ENCODE measurements at places on chromosomes 6 and 20.
A peak's percentile ranks its signal among the peaks of the same experiment; 100 is the strongest.

DNA sequence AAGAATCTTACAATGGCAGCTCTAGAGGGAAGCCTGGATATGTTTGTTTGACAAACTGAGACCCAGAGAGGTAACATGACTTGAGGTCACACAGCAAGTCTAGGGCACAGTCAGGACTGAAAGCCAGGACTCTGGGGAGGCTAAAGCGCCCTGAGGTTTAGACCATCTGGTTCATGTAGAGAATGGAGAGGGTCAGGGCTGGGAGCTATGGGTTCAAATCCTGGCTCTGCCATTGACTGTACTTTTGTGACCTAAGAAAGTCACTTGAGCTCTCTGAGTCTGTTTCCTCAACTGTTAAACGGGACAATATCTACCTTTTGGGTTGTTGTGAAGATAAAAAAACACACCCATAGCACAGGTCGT, 1.1 kb upstream of the TP53INP2 start:
- H3K27me3 ChIP-seq, result peaks cover 2% of the 10 kb centered on the region
- H3K27ac ChIP-seq, result peak overlapping the region; percentile 97
- DNase-seq, result no peak
- no peaks in the 10 kb centered on the region for H3K36me3 ChIP-seq
- H3K4me3 ChIP-seq, result peak overlapping the region; percentile 97

GRCh38 chr6:46799657-46800056, 6.5 kb downstream of the MEP1A start:
- no peak for DNase-seq
- no peaks in the 10 kb centered on the region for H3K4me1 ChIP-seq
- peaks cover 7% of the 10 kb centered on the region for H3K27me3 ChIP-seq
- no peak overlapping the region for H3K27ac ChIP-seq
- H3K36me3 ChIP-seq, result no peaks in the 10 kb centered on the region

DNA sequence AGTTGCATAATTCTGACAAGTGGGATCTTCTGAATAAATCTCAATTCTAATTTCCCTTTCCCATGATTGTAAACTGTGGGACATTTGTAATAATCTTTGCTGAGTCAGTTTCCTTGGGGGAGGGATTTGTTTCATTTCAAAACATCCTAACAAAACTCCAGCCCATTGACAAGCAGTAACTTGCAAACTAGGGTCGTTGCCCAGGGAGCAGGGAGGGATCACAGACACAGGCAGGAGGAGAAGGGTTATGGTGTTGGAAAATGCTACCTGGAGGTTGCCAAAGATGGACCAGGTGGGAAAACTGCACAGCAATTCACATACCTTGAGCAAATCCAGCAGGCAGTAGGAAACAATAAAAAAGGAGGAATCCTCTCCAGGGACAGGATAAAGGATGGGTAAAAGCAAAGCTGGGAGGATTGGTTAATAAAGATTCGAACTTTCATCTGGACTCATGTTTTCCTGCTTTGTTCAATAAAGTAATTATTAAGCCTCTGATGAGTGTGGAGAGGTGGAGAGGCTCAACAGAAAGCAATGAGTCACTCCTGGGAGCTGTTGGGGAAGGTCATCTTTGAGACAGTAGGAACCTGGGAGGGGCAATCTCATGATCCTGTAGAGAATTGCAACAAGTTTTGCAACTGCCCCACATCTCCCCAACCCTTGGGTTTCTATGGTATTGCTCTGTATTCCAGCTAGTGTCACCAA, 87.3 kb upstream of the AKIRIN2 start:
- no peak for DNase-seq
- no peak overlapping the region for H3K4me3 ChIP-seq
- peaks cover 1% of the 10 kb centered on the region for H3K27me3 ChIP-seq
- peaks cover 10% of the 10 kb centered on the region for H3K4me1 ChIP-seq
- no peak overlapping the region for H3K27ac ChIP-seq

DNA sequence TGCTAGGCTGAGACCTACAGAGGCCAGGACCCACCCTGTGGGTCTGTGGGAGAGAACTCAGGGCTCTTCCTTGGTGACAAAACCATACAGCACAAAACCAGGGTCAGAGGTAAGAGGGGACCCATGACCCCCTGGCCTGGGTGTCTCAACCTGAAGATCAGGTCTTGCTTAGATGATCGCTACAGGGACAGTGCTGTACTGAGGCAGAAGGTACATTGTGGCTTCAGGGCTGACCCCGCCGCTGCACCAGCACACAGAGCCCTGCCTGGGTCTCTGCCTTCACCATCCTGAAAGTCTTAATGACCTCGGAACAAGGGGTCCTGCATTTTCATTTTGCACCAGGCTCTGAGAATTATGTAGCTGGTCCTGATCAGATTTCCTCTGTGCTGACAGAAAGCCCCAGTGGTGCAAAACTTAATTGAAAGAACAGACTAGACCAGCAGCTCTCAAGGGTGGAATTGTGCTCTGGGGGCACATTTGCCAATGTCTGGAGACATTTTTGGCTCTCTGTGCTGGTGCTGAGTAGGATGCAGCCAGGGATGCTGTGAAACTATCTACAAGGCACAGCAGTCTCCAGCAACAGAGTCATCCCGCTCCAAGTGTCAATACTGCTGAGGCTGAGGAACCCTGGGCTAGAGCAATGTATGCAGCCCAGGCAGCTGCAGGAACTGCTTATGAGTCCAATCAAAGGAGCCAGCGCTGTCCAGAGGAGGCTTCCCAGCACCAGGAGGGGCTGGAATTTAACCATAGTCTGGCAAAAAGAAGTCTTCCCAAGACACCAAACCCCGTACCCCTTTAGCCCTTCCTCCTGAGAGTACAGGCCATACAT, 254.9 kb downstream of the ERMARD start:
- H3K4me3 ChIP-seq, result no peak overlapping the region
- H3K27me3 ChIP-seq, result peaks cover 8% of the 10 kb centered on the region
- no peak for DNase-seq
- H3K4me1 ChIP-seq, result peaks cover 2% of the 10 kb centered on the region
- H3K27ac ChIP-seq, result no peak overlapping the region
- peaks cover 2% of the 10 kb centered on the region for H3K36me3 ChIP-seq

GRCh38 chr6:42131531-42131930, 10.9 kb downstream of the C6orf132 start:
- H3K27ac ChIP-seq, result peak overlapping the region; percentile 13
- H3K4me3 ChIP-seq, result no peak overlapping the region
- peaks cover 6% of the 10 kb centered on the region for H3K4me1 ChIP-seq
- no peaks in the 10 kb centered on the region for H3K27me3 ChIP-seq
- no peak for DNase-seq

DNA sequence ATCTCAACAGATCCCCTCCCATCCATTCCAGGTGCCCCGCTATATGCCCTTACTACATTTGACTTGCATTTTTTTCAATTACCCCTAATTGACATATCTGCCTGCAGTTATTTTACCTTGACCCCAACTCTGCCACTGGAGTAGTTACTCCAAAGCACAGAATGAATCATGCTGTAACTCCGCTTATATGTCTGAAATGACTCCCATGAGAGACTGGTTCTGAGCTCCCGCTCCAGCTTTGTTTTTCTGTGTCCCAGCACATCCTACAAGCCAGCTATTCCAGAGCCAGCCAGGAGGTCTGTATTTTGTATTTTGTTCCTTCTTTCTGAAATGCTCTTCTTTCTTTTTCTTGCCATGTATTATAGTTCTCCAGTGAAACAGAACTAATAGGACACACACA, 10.9 kb upstream of the NOX3 start:
- H3K4me3 ChIP-seq, result no peak overlapping the region
- no peak for DNase-seq
- peaks cover 8% of the 10 kb centered on the region for H3K36me3 ChIP-seq
- no peak overlapping the region for H3K27ac ChIP-seq

DNA sequence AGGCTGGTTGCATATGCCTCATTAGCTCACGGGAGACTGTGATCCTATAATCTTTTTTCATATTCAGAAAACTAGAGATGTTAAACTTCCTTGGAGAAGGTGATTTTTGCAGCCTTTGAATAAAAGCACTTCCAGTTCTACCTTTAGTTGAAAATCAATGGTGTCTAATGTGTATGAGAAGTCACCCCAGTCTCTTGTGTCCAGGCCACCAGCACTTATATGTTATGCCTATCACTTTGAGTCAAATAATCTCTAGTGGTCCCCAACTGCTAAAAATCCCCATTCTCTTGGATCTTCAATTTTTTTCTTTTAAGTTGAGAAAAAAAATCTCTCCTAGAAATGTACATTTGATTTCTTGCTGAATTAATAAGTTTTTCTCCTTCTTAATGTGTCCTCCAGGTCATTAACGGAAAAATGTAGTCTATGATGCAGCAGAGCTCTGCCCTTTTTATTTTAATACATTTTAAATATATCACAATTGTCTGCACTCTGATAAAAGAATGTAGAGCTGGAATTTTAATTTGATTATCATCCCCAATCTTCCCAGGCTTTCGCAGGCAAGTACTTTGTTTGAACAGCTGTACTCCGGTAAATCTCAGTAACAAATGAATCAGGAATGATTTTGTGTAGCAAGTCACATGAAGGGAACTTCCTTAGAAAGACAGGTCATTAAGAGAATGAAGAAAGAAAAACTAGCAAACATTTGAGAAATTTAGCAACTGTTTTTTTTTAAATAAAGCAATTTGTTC, 147.0 kb downstream of the SOX4 start:
- DNase-seq, result no peak
- H3K27me3 ChIP-seq, result no peaks in the 10 kb centered on the region
- peak overlapping the region; percentile 90 for H3K27ac ChIP-seq
- H3K36me3 ChIP-seq, result no peaks in the 10 kb centered on the region
